Activated naive CD8-positive, alpha-beta T cell treated with anti-CD3 and anti-CD28 coated beads for 36 hours (primary cell): ENCODE measurements at places on chromosomes 16 and 17.
A peak's percentile ranks its signal among the peaks of the same experiment; 100 is the strongest.

GRCh38 chr16:87356491-87356853 is 27.1 kb downstream of the FBXO31 start:
- H3K4me3 ChIP-seq = no peak overlapping the region
- H3K27me3 ChIP-seq = no peaks in the 10 kb centered on the region
- peaks cover 5% of the 10 kb centered on the region for H3K4me1 ChIP-seq

DNA sequence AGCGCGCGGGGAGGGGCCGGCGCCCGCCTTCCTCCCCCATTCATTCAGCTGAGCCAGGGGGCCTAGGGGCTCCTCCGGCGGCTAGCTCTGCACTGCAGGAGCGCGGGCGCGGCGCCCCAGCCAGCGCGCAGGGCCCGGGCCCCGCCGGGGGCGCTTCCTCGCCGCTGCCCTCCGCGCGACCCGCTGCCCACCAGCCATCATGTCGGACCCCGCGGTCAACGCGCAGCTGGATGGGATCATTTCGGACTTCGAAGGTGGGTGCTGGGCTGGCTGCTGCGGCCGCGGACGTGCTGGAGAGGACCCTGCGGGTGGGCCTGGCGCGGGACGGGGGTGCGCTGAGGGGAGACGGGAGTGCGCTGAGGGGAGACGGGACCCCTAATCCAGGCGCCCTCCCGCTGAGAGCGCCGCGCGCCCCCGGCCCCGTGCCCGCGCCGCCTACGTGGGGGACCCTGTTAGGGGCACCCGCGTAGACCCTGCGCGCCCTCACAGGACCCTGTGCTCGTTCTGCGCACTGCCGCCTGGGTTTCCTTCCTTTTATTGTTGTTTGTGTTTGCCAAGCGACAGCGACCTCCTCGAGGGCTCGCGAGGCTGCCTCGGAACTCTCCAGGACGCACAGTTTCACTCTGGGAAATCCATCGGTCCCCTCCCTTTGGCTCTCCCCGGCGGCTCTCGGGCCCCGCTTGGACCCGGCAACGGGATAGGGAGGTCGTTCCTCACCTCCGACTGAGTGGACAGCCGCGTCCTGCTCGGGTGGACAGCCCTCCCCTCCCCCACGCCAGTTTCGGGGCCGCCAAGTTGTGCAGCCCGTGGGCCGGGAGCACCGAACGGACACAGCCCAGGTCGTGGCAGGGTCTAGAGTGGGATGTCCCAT is 232.8 kb downstream of the SEC14L1 start:
- peak overlapping the region; percentile 90 for H3K27ac ChIP-seq
- DNase-seq = peak; percentile 45
- peaks cover 56% of the 10 kb centered on the region for H3K4me1 ChIP-seq
- peak overlapping the region; percentile 81 for H3K4me3 ChIP-seq

DNA sequence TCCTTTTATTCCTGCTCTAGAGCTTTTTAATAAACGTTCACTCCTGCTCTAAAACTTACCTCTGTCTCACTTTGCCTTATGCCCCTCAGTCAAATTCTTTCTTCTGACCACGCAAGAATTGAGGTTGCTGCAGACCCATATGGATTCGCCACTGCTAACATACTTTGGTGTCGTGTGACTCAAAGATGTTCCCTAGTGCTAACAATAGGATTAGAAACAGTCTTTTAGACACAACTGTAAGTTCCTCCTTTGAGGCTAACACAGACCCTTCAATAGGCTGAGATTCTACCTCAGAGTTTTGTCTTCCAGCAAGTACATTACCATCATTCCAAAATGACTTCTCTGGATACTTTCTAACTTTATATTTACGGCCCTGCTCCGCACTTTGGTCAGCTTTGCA is 149.5 kb upstream of the COX10 start:
- no peak for DNase-seq
- peaks cover 2% of the 10 kb centered on the region for H3K36me3 ChIP-seq
- peaks cover 11% of the 10 kb centered on the region for H3K4me1 ChIP-seq

DNA sequence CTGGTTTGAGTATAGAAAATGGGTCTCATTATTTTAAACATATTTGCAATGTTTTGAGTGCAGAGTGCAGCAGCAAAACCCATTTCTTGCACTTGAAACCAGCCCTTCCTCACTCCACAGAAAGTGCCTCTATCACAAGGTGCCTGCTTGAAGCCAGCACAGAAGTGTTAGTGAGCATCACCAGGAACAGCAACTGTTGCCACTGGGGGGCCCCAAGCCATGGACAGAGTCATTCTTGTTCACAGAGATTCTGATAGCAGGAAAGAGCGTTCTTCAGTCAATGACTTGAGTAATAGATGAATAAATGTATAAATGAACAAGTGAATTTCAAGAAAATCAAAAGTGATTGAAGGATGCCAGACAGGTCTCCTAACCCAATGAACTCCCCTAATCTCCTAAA is 45.6 kb downstream of the CHD9NB start:
- H3K4me3 ChIP-seq = no peak overlapping the region
- DNase-seq = no peak
- no peaks in the 10 kb centered on the region for H3K4me1 ChIP-seq
- peaks cover 20% of the 10 kb centered on the region for H3K27me3 ChIP-seq

DNA sequence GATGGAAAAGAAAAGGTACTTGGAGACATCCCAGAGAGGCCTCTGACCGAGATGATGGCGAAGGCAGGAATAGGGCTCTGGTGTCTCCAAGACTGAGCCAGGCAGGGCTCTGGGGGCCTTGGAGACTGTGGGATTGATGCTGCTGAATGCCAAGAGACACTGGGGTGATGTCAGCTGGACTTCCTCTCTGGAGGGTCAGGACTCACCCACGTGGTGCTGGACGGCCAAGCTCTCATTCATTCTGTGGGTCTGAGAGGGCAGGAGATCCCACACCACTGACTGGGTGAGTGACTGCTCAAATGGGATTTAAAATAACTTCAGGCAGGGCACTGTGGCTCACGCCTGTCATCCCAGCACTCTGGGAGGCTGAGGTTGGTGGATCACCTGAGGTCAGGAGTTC is 64.8 kb downstream of the NT5M start:
- H3K36me3 ChIP-seq = no peaks in the 10 kb centered on the region
- H3K4me1 ChIP-seq = no peaks in the 10 kb centered on the region
- no peak overlapping the region for H3K4me3 ChIP-seq
- H3K27me3 ChIP-seq = no peaks in the 10 kb centered on the region
- H3K27ac ChIP-seq = no peak overlapping the region

- no peaks in the 10 kb centered on the region for H3K27me3 ChIP-seq
- peak; percentile 71 for DNase-seq
- peak overlapping the region; percentile 67 for H3K27ac ChIP-seq
- H3K4me3 ChIP-seq = peak overlapping the region; percentile 74
- H3K36me3 ChIP-seq = peaks cover 9% of the 10 kb centered on the region
Observed at GRCh38 chr17:2337544-2338314, 428 bp downstream of the SGSM2 start.

GRCh38 chr17:38967290-38967738 is at the start of gene FBXO47:
FBXO47 (minus strand) TSS chr17:38967403; CDS start chr17:38963025, 4,378 bp downstream.
- peak; percentile 79 for DNase-seq
- peaks cover 10% of the 10 kb centered on the region for H3K4me1 ChIP-seq
- H3K27me3 ChIP-seq = no peaks in the 10 kb centered on the region
- H3K36me3 ChIP-seq = peaks cover 5% of the 10 kb centered on the region
- peak within 1 kb of the TSS; percentile 75 for H3K4me3 ChIP-seq

DNA sequence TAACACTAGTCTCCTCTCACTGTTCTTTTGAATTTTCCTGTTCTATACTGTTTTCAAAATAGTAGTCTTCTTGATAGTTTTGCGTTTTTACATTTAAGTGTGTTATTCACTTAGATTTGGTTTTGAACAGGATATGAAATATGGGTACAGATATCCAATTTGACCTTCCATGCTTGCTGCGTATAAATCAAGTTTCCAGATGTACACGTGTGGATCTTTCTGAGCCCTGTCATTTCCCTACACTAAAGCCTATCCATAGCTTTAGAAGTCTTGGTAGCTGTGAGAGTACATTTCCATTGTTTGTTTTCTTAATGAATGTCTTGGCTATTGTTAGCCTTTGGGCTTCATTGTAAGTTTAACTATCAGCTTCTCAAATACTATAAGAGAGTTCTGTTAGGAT is 20.4 kb downstream of the CYLD start:
- peaks cover 49% of the 10 kb centered on the region for H3K36me3 ChIP-seq
- no peak for DNase-seq
- no peak overlapping the region for H3K4me3 ChIP-seq
- peaks cover 65% of the 10 kb centered on the region for H3K4me1 ChIP-seq
- H3K27ac ChIP-seq = no peak overlapping the region
- H3K27me3 ChIP-seq = no peaks in the 10 kb centered on the region

DNA sequence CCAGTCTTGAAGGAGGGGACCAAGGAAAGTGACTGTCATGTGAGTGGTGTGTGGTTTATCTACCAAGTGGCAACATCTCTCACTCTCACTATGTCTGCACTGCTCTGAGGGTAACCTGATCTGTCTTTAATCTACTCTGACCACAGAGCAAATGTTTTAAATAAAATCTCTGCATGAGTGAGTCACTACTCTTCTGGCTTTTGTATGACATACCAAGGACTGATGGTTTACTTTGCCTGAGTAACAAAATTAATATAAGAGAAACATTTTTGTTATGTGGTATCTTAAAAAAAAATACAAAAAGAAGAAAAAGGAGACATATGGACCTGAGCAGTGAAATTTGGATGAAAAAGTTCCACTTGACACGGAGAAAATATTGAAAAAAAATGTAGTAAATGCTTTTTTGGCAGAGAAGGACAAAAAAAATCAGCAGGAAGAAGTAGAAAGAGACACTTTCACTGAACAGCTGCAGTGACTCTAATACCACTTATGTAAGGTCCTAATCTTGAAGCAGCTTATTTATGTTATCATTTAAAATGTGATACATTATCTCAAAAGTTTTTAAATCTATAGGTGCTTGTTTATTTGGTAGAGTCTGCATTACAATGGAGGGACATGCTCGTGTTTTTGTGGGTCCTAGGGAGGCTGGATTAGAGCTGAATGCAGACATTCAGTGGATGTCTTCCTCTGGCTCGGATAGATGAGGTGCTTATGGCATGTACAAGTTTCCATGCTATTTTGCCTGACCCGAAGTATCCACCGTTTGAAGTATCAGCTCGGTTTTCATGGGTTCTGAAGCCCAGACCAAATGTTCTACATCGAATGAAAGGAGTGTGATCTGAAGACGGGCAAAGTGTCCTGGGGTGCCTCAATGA is 240.7 kb downstream of the MAP2K6 start:
- H3K27ac ChIP-seq = no peak overlapping the region
- no peak for DNase-seq
- H3K4me3 ChIP-seq = no peak overlapping the region
- no peaks in the 10 kb centered on the region for H3K36me3 ChIP-seq

- no peak for DNase-seq
- H3K4me3 ChIP-seq = no peak overlapping the region
- H3K36me3 ChIP-seq = no peaks in the 10 kb centered on the region
- no peak overlapping the region for H3K27ac ChIP-seq
- no peaks in the 10 kb centered on the region for H3K4me1 ChIP-seq
- H3K27me3 ChIP-seq = no peaks in the 10 kb centered on the region
Observed at GRCh38 chr17:20092261-20092867, 83.2 kb downstream of the SPECC1 start.

GRCh38 chr17:6040504-6040903 is 29.7 kb upstream of the WSCD1 start:
- H3K36me3 ChIP-seq = no peaks in the 10 kb centered on the region
- H3K4me1 ChIP-seq = no peaks in the 10 kb centered on the region
- no peak overlapping the region for H3K4me3 ChIP-seq
- DNase-seq = no peak

DNA sequence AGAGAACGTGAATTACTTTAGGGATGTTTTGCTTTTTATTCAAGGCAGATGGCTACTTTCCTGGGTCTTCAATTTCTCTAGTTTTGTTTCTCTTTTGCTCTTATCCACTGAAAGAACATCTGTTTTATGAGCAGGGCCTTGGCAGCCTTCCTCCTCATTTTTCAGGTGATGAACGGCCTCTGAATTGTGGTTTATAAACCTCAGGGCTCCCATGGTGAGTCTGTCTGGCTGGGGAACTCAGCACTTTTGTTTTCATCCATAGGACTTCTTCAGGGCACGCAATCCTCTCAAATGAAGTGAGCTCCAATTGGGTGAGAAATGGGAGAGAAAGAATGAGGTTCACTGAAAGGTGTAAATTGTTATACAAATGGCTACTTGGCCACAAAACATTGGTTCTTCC is 186.4 kb upstream of the ERCC4 start:
- no peak for DNase-seq
- H3K27ac ChIP-seq = no peak overlapping the region
- no peak overlapping the region for H3K4me3 ChIP-seq
- H3K27me3 ChIP-seq = no peaks in the 10 kb centered on the region
- no peaks in the 10 kb centered on the region for H3K36me3 ChIP-seq
- H3K4me1 ChIP-seq = no peaks in the 10 kb centered on the region

DNA sequence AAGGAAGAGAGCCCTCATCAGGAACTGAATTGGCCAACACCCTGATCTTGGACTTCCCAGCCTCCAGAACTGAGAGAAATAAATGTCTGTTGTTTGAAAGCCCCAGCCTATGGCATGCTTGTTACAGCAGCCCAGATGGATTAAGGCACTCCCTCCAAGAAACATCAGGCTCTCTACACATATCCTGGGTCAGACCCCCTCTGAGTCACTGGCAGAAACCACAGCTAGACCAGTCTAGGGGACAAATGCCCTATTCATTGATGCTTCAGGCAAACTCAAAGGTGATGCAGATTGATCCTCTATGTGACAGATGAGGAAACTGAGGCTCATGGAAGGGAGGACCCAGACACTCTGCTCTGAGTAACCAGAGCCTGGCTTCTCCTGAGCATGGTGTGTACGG is 116.8 kb downstream of the WSCD1 start:
- no peaks in the 10 kb centered on the region for H3K36me3 ChIP-seq
- H3K4me1 ChIP-seq = no peaks in the 10 kb centered on the region
- no peak for DNase-seq
- peaks cover 19% of the 10 kb centered on the region for H3K27me3 ChIP-seq
- no peak overlapping the region for H3K27ac ChIP-seq

DNA sequence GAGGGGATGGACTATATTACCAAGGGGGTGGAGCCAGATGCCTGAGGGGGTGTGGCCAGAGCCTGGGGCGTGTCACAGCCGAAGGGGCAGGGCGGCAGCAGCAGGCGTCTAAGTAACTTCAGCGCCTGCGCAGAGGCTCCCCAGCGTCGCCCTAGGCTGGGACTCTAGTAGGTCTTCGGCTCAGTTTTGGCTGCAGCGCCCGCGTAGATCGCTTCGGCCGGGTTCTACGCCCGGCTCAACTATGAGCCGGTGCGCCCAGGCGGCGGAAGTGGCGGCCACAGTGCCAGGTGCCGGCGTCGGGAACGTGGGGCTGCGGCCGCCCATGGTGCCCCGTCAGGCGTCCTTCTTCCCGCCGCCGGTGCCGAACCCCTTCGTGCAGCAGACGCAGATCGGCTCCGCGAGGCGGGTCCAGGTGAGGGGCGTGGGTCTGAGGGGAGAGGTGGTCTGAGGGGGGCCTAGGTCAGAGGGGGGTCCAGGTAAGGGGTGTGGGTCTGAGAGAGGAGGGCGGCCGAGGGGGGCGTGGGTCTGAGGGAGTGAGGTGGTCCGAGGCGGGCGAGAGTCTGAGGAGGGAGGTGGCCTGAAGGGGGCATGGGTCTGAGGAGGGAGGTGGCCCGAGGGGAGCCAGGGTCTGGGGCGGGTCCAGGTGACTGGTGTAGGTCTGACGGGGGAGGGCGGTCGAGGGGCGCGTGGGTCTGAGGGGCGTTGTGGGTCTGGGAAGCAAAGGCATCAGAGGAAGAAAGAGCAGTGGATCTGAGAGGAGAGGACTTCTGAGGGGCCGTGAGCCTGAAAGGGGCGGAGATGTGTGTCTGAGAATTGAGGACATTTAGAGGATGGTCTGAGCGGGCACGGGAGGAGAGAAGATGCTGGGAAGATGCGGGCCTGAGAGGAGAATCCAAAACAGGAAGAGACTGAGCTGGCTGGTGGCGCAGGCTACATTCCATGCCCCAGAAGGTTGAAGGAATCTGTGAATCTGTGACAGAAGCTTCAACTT is at the start of gene LPCAT2:
Gene LPCAT2, plus strand, starts transcription at position 132 of the 991 bp plus-strand sequence. Its CDS starts 110 bp downstream, at position 242.
- DNase-seq = peak; percentile 46
- peaks cover 64% of the 10 kb centered on the region for H3K27me3 ChIP-seq
- H3K4me3 ChIP-seq = peak within 1 kb of the TSS; percentile 56
- H3K27ac ChIP-seq = no peak within 1 kb of the TSS
